ENCODE measurements at places on chromosomes 2 and 18.

DNA sequence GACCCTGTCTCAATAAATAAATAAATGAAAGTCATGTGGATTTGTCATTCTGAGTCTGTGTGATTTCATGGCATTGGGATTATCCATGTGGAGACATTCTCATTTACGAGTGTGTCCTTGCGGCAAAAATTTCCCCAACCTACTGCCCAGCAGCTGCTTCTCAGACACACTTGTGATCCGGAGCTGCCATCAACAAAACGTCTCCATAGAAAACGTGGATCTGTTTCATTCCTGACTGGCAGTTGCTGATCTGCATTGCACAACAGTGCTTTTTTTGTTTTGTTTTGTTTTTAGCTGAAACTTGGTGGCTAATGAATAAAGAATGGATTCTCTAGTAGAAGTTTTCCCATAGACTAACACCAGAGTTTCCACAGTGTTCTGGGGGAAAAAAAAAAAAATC is 74.7 kb downstream of the TGIF1 start:
- no peak for DNase-seq

DNA sequence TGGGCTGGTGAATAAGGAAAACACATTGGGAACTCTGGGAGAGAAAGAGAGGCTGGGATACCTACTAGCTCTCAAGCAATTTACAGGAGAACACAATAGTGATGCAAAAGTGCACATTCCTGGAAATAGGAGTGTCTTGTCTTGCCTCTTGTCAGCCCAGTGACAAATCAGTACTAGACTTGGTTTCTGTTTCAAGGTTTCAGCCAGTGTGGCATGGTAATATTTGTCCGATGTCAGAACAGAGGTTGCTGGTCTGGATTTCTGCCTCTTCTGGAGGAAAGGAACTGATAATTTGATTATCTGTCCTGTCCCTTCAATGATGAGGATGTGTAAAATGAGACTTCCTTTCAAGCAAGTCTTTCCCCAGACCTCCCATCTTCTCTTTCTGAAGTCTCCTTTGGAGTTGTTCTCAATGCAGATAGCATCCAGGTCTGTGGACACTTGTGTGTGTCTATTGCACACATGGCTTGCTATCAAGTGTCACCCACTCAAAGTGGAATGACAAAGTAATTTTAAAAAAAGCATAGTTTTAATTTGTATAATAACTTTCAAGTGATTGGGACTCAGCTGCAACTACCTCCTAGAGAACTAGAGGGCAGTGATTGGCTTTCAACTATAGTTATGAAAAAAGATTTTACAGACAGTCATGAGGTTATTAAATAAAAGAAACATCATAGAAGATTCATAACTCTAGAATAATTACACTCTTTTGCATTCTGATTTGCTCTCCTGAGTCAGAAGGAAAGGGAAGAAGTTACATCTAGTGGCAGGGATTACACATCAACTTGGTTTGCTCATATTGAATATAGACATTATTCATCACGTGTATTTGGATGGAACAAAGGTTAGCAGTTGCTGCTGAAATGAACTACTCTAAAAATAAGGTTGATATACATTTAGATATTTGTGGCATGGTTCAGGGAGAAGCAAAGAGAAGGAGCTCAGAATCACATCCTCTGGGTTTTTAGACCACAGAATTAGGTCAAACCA is 4.5 kb downstream of the GPR39 start:
- DNase-seq, result no peak

DNA sequence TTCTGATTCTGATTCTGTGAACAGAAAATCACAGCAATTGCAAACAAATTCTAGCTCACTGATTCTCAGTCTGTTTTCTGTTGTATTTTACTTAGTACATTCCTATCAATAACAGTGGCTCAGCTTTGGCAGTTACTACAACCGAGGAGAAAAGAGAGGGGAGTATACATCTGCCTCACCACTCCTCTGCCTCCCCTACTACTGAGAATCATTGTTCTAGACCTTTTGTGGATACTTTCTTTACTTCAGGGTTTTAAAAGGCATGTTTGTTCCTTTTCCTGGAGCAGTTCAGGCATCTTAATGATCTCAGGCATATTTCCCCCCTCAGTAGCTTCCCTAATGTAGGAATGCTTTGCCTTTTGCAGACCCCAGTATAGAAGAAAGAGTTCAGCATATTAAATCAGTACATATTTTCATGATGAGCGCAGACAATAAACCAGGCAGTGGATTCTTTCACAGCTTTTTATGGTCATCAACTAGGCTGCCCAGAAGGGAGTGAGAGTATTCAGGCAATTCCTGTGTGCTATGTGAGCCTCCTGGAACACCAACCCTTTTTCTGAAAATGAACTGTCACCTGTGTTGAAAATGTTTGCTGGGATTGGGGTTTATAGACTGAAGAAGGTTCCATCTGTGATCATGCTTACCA is 10.3 kb downstream of the STAMBP start:
- no peak for DNase-seq

- DNase-seq, result no peak
Measured at GRCh38 chr2:100418406-100418962, 1.0 kb upstream of the CHST10 start.

DNA sequence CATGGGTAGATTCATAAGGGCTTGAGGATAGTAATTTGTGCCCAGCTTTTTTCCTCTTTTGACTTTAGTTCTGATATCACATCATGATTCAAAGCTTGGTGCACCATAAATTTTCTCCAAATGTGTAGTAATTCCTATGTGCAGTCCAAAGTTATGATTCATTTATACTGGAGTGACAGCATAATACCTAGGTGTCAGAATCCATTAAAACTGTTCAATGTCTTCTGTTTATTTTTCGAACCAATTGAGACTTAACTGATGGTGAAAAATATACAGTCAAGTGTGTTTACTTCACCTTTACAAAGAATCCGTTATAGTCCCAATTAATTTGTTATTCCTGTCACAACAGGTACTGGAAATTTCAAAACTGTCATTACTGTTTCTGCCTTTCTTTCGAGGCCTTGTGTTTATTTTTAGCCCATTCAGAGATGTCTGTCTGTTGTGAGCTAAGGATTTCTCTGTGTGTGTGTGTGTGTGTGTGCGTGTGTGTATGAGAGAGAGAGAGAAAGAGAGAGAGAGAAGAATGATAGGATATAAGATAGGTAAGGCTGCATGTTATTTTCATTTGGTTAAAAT is 389.7 kb upstream of the ATP5MC3 start:
- DNase-seq, result no peak

- no peak for DNase-seq
Measured at GRCh38 chr2:54945391-54946219, 104.6 kb downstream of the RTN4 start.

GRCh38 chr18:46712406-46712805 is 44.4 kb downstream of the ST8SIA5 start:
- no peak for DNase-seq

DNA sequence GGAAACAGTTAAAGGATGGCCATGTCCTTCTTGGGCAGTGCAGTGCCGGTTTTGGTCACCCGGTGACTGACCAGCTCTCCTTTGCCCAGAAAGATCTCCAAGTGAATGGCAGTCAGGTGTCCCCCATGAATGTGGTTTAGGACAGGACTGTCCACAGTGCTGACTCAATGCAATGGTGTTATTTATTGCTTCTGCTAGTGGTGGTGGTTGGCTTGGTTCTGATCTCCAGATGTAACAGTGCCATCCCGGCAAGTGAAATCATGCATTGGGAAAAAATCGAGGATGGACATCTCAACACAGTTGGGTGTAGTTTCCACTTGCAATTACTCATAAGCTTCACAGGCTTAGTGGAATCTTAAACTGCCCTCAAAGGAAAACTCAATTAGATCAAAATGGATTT is 81.9 kb downstream of the TGOLN2 start:
- no peak for DNase-seq

DNA sequence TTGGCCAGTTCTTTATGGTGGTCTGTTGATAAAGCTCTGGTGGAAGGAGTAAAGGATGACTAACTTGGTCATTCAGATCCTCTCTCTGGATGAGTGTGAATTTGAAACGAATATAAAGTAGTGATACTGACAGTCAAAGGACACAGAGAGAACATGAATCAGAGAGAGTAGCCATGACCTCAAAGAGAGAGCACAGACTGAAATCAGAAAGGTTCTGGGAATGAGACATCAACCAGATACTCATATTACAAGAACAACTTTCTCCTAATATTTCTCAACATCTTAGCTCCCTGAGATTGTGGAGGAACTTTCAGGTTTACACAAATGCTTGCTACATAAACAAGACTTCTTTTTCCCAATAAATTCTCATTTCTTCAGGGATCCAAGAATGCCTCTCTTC is 849.1 kb upstream of the CHAC2 start:
- DNase-seq, result no peak

DNA sequence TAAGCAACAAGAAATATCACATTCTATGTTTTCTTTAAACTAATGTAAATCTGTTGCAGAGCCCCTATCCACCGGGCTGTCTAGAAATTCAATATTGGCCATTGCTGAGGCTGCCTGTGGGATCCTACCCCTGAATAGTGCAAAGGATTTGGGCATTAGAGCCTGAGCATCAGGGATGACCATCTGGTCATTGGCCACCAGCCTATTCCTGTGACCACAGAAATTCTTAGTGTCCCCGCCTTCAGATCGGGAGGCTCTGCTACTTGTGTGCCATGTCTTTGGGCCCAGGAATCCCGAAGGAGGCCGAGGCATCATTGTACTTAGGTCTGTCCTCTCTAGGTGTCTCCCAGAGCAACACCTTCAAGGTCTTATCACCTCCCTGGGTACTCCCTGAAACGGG is 73.8 kb downstream of the HRH4 start:
- no peak for DNase-seq

DNA sequence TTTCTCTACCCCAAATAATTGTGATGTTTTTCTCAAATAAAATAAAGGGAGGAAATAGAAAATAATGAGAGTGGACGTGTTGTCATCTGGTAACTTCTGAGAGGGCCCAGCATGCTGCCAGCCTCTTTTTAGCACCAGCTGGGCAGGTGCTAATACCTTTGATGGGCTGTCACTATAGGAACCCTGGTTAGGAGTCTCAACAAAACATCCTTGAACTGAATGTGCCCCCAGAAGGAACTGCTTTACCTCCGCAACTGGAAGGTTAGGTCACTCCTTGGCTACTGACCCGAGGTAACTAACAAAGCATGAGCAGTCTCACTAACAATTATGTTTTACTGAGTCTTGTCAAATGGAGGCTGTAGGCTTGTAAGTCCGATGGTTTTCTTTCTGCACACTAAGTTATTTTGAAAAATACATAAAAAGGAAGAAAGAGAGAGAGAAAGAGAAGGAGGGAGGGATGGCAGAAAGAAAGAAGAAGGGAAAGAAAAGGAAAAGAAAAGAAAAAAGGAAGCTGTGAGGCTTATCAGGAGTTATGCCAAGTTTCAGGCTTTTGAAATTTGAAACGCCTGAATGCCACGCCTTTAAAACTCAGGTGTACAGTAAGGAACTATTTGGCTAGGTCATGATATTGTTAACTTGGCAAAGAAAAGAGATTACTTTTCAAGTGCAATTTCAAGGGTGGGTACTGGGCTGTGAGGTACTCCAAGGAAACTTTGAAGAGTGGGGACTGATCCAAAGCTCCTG is 91.0 kb downstream of the TGIF1 start:
- DNase-seq, result no peak

DNA sequence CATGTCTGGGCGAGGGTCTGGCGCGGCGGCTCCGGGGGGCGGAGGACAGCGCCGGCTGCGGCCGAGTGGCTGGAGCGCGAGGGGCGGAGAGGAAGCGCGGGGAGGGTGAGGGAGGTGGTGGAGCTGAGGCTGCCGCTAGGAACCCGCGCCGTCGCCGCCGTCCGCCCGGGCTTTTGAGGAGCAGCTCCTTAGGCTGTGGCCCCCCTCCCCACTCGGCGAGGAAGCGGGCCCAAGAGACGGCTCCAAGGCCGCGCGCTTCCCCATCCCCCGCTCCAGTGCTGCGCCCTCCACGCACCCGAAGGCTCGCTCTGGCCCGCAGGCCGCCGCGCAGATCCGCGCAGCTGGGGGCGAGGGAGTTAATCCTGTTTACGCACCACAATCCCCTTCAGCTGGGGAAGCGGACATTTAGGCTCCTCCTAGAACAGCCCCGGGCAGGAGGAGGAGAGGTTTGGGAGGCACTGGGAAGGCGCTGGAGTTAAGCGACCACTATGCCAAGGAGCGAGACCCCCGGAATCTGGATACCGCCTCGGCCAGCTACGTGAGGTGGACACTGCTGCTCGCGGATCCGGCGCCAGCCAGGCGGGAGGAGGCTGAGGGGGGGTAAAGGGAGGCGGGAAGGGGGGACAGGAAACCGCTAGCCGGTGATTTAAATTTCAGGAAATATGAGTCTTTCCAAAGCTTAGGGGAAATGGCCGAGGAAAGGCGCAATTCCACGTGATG is at the start of gene CNRIP1:
CNRIP1 (minus strand) TSS at position 552 of the 720 bp plus-strand sequence; CDS start at position 3, 549 bp downstream.
- no peak for DNase-seq

DNA sequence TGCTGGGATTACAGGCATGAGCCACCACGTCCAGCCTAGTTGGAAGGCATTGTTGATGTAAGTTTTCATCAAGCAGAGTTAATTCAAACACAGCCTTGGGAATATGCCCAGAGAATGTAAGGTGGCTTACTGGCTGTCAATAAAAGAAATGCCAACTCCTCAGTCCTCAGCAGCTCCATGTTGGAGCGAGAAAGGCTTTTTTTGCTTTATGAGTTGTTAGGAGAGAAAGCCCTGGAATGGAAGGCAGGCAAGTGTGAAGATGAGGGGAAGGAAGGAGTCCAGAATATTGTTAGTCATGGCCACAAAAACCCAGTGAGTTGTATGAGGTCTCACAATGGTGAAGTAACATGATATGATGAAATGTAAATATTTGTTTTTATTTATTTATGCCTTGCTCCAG is 57.1 kb downstream of the MAP4K4 start:
- DNase-seq, result no peak

DNA sequence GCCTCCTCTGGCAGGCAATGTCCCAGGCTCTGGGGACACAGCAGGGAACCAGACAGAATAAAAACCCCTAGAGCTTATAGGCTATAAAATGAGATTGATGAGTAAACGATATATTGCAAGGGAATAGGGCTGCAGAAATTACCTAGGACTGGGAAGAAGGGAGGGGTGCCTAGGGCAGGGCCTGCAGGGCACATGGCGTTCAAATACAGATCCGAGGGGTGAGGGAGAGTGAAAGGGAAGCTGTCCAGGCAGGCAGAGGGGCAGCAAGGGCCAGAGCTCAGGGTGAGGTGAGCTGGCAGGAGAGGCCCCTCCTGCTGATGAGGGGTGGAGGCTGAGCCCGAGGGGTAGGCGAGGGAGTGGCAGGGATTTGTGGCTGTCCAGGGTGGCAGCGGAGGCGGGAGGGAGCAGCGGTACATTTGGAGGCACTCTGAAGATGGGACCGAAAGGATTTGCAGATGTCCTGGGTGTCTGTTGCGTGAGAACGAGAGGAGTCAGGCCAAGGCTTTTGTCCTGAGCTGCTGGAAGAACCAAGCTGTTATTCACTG is 33.7 kb downstream of the KCNIP3 start:
- DNase-seq, result no peak

GRCh38 chr2:199419428-199419827 is 38.3 kb downstream of the SATB2 start:
- no peak for DNase-seq
